AG20443 (cell line): ENCODE measurements at places on chromosomes 4 and X.
A peak's percentile ranks its signal among the peaks of the same experiment; 100 is the strongest.

GRCh38 chr4:8260656-8261111 lies 8.9 kb upstream of the HTRA3 start:
- peak; percentile 82 for DNase-seq

DNA sequence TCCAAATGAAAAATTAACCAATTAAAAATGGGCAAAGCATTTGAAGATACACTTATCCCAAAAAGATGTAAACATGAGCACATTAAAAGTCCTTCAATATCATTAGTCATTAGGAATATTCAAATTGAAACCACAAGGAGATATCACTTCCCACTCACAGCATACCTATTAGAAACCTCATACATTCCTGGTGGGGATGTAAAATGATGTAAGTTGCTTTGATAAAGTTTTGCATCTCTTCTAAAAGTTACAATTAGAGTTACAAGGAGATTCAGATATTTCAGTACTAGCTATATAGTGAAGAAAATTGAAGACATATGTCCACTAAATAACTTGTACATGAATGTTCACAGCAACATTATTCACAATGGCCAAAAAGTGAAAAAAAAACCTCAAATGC lies 1109.3 kb upstream of the LCORL start:
- no peak for DNase-seq

DNA sequence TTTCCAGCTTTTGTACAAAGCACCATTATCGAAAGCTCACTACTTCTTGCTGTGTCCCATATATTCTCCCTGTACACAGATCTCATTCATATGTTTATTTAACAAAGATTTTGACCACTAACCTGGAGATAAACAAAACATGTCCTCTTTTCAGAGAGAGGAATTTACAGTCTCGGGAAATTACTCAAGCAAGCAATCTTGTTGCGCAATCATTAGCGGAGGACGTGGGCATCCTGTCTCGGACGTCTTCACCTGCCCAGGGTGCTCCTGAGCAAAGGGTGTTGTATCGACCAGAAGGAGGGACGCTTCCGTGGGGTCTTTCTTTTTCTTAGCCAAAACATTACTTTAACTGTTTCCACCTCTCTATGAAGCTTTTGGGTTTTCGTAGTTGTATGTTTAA lies 66.5 kb upstream of the CLCN4 start:
- DNase-seq = no peak

- DNase-seq = no peak
These were observed 66.1 kb downstream of the NHSL2 start for GRCh38 chrX:71976753-71977152.

GRCh38 chr4:88592600-88593448 lies 544 bp downstream of the HERC3 start:
- DNase-seq = peak; percentile 96

DNA sequence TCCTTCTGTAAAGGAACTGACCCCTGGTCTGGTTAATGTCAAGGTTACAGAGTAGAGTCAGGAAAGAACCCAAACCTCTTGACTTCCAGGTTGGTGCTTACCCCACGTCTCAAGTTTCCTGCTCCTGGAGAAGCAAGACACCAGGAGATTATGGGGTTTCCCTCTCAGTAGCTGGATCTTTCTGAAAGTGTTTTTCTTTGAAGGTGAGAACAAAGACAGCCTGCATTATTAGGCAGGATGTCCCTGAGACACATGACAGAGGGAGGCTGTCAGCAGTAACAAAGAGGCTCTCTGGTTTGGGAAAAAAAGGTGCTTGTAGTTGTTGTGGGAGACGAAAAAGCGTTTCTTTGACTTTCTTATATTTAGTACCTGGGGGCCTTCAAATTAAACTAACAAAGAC lies 44.7 kb upstream of the IGFBP7 start:
- DNase-seq = no peak

DNA sequence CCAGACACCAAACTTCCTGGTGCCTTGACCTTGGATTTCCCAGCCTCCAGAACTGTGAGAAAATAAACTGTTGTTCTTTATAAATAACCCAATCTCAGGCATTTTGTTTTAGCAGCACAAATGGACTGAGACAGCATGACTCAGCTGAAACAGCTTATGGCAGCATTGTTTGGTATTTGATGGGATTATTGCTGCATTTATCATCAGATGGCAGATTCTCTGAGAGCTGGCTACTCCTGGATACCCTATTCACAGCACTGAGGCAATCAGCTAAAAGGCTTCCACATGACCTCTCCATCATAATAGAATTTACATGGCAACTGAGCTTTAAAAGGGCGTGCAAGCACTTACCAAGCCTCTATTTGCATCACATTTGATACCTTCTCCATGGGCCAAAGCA lies 623.1 kb upstream of the CPEB2 start:
- DNase-seq = no peak

- DNase-seq = peak; percentile 88
These were observed at the start of gene ING2 for GRCh38 chr4:183504930-183505610. ING2 (plus strand) TSS chr4:183505058; CDS start chr4:183505196, 138 bp downstream.

DNA sequence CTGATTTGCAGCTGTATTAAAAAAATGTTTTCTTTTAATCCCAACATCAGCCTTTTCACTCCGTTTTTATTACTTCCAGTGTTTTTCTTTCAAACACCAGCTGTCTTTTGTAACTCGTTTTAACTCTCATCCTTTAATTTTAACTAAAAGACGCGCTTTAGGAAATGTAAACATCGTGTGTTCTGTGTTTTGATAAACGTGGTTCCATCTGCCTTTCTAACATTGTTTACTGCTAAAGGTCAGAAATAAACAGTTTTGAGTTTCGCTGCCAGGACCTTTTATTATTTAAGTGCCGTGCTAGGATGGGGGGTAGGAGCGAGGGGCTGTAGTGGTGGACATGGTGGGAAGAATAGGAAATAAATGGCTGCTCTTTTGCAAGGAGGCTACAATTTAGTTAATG lies 1.5 kb downstream of the N4BP2 start:
- no peak for DNase-seq
